ENCODE measurements at places on chromosomes 7 and 10.

DNA sequence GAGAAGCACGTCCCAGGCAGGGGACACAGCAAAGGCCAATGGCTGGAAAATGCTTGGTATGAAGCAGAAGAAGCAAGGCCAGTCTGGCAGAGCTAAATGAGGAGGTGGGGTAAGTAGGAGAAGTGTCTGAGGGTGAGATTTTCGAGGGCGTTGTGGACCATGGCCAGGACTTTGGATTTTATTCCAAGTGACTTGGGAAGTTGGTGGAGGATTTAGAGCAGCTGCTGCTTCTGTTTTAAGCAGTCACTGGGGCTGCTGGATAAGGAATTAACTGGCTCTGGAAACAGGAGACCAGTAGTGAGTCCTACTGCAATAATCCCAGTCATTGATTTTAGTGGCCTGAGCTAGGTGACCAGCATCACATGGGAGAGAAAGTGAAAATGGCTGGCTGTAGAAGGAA is 67.6 kb upstream of the GSDME start:
- H3K4me3 ChIP-seq: no peak overlapping the region
- no peaks in the 10 kb centered on the region for H3K36me3 ChIP-seq
- no peaks in the 10 kb centered on the region for H3K4me1 ChIP-seq
- H3K27ac ChIP-seq: no peak overlapping the region

DNA sequence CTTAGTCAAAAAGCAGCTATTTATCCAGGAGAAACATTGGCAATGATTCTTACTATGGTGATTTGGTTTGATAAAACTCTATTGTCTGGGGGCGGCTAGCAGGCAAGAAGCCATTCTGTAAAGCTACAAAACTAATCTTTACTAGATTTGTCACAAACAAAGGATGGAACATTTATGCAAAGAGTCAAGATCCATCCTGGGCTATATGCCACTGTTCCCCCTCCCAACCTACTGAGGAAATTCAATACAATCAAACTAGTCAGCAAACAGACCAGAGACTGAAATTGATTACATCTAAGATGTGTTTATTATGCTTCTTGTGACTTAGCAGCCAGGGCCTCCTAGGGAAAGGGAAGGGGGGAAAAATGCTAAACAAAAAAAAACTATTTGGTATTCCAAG is 397.6 kb downstream of the GPAM start:
- no peak overlapping the region for H3K4me3 ChIP-seq
- H3K36me3 ChIP-seq: no peaks in the 10 kb centered on the region
- H3K4me1 ChIP-seq: no peaks in the 10 kb centered on the region
- no peak overlapping the region for H3K27ac ChIP-seq
- H3K27me3 ChIP-seq: no peaks in the 10 kb centered on the region

- H3K4me1 ChIP-seq: no peaks in the 10 kb centered on the region
- no peaks in the 10 kb centered on the region for H3K27me3 ChIP-seq
- no peaks in the 10 kb centered on the region for H3K36me3 ChIP-seq
- DNase-seq: no peak
- no peak overlapping the region for H3K4me3 ChIP-seq
Observed at GRCh38 chr7:10568891-10569290, 404.8 kb upstream of the PHF14 start.

DNA sequence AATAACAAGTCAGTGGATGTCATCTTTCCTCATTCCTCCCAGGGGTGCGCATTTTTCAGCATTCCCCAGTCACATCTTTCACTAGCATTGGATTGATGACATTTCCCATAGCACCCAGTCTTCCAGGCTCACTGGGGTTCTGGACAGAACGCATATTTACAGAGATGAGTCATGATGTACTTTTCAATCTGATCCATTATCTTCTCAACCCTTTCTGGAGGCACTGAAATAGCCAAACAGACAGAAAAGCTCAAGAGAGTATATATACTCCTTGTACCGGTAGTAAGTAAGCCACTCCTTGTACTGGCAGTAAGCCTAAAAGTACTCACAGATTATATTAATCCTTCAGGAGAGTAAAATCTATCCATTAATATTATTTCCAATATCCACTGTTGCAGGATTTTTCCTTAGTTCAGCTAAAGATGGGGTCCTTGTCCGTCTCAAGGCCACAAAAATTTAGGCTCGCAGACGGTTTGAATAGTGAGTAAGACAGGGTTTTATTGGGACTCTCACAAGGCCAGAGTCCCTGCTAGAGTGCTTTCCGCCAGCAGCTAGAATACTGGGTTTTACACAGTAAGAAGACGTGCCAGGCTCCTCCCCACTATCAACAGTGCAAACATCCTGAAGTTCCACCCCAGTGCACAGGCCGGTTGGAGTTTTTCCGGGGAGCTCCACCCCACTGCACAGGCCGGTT is 60.8 kb downstream of the MDH2 start:
- no peaks in the 10 kb centered on the region for H3K4me1 ChIP-seq
- no peak overlapping the region for H3K27ac ChIP-seq
- no peaks in the 10 kb centered on the region for H3K27me3 ChIP-seq
- H3K36me3 ChIP-seq: no peaks in the 10 kb centered on the region
- peak; percentile 4 for DNase-seq

- no peaks in the 10 kb centered on the region for H3K4me1 ChIP-seq
- no peak for DNase-seq
- no peak overlapping the region for H3K27ac ChIP-seq
- no peak overlapping the region for H3K4me3 ChIP-seq
- H3K27me3 ChIP-seq: no peaks in the 10 kb centered on the region
Observed at GRCh38 chr10:112546474-112546873, 99.5 kb downstream of the VTI1A start.

GRCh38 chr10:8060704-8061121 is 6.2 kb downstream of the GATA3 start:
- peaks cover 55% of the 10 kb centered on the region for H3K4me1 ChIP-seq
- DNase-seq: no peak
- H3K27me3 ChIP-seq: no peaks in the 10 kb centered on the region
- no peak overlapping the region for H3K4me3 ChIP-seq
- peak overlapping the region; percentile 72 for H3K27ac ChIP-seq
- peaks cover 3% of the 10 kb centered on the region for H3K36me3 ChIP-seq

DNA sequence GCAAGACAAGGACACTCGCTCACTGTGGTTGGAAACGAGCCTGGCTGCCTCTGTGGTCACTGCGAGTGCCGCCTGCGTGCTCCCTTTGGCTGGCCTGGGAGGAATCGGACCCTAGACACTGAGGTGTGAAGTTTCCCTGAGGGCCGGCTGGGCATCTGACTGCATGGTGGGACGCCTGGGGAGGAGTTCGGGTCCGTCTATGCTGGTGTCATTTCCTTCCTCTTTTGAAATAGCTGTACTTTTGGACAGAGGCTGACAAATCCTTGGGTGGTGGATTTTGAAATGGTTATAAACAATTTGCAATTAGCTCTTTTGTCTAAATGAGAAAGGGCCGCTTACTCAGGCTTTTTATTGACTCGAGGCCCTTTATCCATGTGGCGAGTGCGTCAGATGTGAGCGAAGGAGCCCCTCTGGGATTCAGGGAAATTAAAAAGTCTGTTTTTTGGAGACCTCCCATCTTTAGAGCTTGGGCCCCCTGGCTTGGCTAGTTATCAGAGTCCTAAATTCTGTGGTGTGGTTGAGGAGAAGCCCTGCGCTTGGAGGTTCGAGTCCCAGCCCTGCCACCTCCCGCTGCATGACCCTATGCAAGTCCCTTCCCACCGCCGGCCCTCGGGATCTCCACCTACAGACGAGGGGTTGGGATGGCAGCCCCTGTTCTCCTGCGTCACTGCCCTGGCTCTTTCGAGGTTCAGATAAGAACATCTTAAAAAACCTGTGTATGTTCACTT is 147.1 kb downstream of the RGS10 start:
- no peaks in the 10 kb centered on the region for H3K36me3 ChIP-seq
- H3K27me3 ChIP-seq: no peaks in the 10 kb centered on the region
- peak; percentile 24 for DNase-seq
- no peak overlapping the region for H3K4me3 ChIP-seq

- H3K4me3 ChIP-seq: no peak overlapping the region
- no peaks in the 10 kb centered on the region for H3K27me3 ChIP-seq
- H3K27ac ChIP-seq: no peak overlapping the region
Observed at GRCh38 chr10:6470894-6471618, 109.0 kb downstream of the PRKCQ start.

DNA sequence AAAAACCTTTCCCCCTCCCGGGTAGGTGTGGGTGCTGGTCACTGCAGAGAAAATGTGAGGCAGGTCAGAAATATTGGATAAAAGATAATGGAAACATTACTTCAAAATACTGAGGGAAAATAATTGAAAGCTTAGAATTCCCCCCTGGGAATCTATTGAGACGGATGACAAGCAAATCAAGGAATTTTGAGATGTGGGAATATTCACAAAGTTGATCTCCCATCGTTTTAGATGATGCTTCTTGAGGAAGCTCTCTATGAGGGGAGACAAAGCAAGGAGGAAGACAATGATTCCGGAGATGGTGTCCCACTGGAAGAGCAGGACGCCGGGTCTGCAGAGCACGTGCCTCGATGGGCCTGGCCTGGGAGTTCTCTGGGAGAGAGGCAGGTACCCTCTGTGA is 211.0 kb downstream of the WDR37 start:
- H3K27me3 ChIP-seq: no peaks in the 10 kb centered on the region
- no peak for DNase-seq
- no peak overlapping the region for H3K27ac ChIP-seq
- H3K4me1 ChIP-seq: no peaks in the 10 kb centered on the region
- no peaks in the 10 kb centered on the region for H3K36me3 ChIP-seq

DNA sequence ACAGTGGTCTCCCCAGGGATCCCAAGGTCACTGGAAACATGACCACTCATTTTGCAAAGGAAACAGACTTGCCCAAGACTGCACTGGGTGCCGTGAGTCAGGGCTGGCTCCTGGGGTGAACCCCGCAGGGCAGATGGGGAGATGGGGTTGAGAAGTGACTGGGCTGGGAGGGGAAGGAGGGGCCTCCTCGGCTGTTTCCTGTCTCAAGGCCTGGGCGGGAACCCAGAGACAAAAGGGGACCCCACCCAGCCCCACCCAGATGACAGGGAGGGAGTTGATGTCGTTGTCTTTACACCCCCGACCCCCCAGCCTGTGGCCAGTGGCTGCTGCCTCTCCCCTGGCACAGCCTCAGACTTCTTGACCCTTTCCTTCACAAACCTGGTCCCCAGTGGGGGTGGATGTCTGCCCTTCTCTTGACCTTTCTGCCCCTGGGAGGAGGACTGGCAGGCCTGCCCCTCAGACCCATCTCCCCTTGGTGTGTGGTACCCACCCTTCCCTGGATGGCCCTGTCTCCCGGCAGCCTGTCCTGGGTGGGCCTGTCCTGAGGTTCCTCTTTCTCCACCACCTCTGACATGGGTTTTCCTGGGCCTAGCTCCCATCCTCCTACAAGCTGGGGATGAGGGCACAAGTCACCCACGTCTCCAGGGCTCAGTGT is 1.4 kb downstream of the MYO1G start:
- no peak overlapping the region for H3K27ac ChIP-seq
- H3K4me1 ChIP-seq: no peaks in the 10 kb centered on the region
- DNase-seq: no peak

DNA sequence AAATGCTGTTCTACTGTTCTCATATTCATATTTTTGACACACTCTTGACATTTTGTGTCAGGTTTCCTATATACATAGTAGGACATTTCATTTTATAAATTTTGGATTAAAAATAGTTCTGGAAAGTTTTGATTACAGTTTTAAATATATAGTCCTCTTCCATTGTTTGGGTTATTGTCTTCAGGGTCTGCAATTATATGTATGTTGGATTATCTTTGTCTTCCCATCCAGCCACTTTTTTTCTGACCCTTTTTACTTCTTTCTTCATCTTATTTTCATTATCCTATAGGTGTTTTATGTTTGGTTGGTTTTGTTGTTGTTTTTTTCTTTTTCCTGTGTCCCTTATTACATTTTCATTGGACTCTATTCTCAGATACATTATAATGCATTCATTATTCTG is 71.1 kb upstream of the CCDC6 start:
- no peaks in the 10 kb centered on the region for H3K4me1 ChIP-seq
- no peak overlapping the region for H3K27ac ChIP-seq
- DNase-seq: no peak

GRCh38 chr10:3140280-3140679 is 32.3 kb downstream of the PITRM1 start:
- H3K27ac ChIP-seq: no peak overlapping the region
- no peaks in the 10 kb centered on the region for H3K4me1 ChIP-seq
- no peak for DNase-seq
- peaks cover 21% of the 10 kb centered on the region for H3K36me3 ChIP-seq
- H3K4me3 ChIP-seq: no peak overlapping the region

- no peak for DNase-seq
Observed at GRCh38 chr7:121113288-121113687, 124.8 kb downstream of the CPED1 start.

- no peaks in the 10 kb centered on the region for H3K27me3 ChIP-seq
- no peaks in the 10 kb centered on the region for H3K4me1 ChIP-seq
- no peak overlapping the region for H3K4me3 ChIP-seq
Observed at GRCh38 chr7:2237109-2237602, 4.4 kb upstream of the MAD1L1 start.

- no peak overlapping the region for H3K27ac ChIP-seq
- no peaks in the 10 kb centered on the region for H3K36me3 ChIP-seq
- H3K4me3 ChIP-seq: no peak overlapping the region
- H3K4me1 ChIP-seq: no peaks in the 10 kb centered on the region
- no peaks in the 10 kb centered on the region for H3K27me3 ChIP-seq
- no peak for DNase-seq
Observed at GRCh38 chr7:120973849-120974248, 14.7 kb upstream of the CPED1 start.

- H3K4me3 ChIP-seq: no peak overlapping the region
- no peak for DNase-seq
- no peaks in the 10 kb centered on the region for H3K36me3 ChIP-seq
- no peaks in the 10 kb centered on the region for H3K27me3 ChIP-seq
- H3K4me1 ChIP-seq: no peaks in the 10 kb centered on the region
Observed at GRCh38 chr10:126207851-126208250, 180.4 kb downstream of the ADAM12 start.

DNA sequence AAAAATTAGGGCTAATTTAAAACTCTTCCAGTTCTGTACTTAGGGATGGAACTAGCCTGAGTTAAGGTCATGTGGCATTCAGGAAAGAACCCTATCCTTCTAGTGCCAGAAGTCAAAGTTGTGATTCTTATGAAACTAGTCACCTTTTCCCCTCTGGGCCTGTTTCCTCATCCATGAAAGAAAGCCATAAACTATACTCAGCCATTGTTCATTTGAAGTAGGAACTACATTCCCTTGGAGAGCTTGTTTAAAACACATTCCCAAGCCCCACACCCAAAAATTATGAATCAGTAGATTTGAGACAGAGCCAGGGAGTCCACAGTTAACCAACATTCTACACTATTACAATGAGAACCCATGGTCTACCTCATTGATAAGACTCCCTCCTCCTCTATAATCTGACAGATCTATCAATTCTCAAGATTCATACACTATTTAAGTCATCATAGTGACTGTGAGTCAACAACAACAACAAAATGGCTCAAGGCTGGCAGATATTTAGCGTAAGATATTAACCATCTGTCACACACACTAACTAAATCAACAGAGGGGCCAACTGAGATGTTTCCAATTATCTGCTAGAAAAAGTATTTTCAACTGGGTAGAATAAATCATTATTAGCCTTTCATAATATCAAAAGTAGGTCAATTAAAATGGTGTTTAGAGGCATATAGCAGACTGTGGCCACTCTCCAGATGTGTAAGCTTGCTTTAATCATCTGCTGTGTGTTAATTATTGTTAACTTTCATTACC is 102.3 kb downstream of the SLC25A13 start:
- no peaks in the 10 kb centered on the region for H3K36me3 ChIP-seq
- DNase-seq: no peak
- H3K4me1 ChIP-seq: no peaks in the 10 kb centered on the region
- H3K4me3 ChIP-seq: no peak overlapping the region

GRCh38 chr10:26700884-26701630 is 3.6 kb downstream of the PDSS1 start:
- no peaks in the 10 kb centered on the region for H3K27me3 ChIP-seq
- H3K36me3 ChIP-seq: no peaks in the 10 kb centered on the region
- H3K4me3 ChIP-seq: no peak overlapping the region
- no peaks in the 10 kb centered on the region for H3K4me1 ChIP-seq
- DNase-seq: no peak

Data from mesendoderm (in vitro differentiated cells).